Omental fat pad (tissue), 4 donors: ENCODE measurements at places on chromosomes 2 and 18. TPM values are rescaled to one million over a fixed set of nuclear protein-coding genes. Genes with fewer than 3 reads are reported as not detected.

Gene TMEM247
- not detected for total RNA-seq

Gene SCN2A
- total RNA-seq: 0.36 TPM

Gene GRB14
- 5.3 TPM for total RNA-seq

Gene LOXHD1
- total RNA-seq: 4.0 TPM

Gene GALNT14
- 0.65 TPM for total RNA-seq

Gene LYG2
- total RNA-seq: not detected

Gene GLI2
- total RNA-seq: 1.3 TPM
